ENCODE measurements at places on chromosomes 1 and 21.

GRCh38 chr1:88311907-88312306 is 372.2 kb upstream of the PKN2 start:
- DNase-seq: no peak

GRCh38 chr21:40658311-40658710 is 188.6 kb downstream of the DSCAM start:
- no peak for DNase-seq

DNA sequence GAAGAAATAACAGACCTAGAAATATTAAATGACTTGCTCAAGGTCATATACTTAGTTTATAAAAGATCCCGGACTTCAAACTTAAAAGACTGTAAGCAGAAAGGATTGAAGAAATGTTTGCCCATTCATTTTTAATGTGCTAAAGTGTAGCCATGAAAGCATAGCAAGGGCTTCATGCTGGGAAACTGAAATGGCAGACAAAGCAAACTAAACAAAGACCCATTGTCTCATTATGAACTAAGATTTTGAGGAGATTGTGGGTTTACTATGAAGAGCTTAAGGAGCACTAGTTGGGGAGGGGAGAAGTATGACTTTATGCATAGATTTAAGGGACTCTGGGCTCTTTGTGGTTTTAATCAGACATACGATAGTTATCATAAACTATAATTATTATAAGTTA is 26.3 kb downstream of the ADAMTS1 start:
- no peak for DNase-seq

GRCh38 chr1:229803626-229804217 is 177.7 kb downstream of the URB2 start:
- DNase-seq: no peak

GRCh38 chr1:84301785-84302385 is 377 bp downstream of the SAMD13 start:
- peak; percentile 21 for DNase-seq

DNA sequence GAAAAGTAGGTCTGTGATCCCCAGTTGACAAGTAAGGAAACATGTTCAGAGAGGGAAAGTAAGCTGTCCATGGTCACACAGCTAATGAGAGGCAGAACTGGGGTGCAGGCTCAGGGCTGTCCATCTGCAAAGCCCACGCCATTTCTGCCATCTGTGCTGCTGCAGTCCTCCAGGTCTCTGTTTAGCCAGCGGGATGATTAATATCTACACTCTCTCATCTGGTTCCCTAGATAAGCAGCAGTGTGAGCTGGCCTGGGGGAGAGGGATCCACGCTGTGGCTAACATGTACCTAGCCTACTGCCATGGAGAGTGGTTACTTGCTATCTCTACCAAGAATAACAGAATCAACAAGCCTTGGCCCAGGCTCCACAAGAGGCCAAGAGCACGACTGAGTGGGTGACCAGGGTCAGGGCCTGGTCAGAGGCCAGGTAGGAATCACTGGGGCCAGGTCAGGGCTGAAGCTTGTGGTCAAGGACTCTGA is 75.2 kb downstream of the TRABD2B start:
- DNase-seq: no peak

GRCh38 chr1:41758904-41759548 is 159.7 kb downstream of the HIVEP3 start:
- DNase-seq: no peak

DNA sequence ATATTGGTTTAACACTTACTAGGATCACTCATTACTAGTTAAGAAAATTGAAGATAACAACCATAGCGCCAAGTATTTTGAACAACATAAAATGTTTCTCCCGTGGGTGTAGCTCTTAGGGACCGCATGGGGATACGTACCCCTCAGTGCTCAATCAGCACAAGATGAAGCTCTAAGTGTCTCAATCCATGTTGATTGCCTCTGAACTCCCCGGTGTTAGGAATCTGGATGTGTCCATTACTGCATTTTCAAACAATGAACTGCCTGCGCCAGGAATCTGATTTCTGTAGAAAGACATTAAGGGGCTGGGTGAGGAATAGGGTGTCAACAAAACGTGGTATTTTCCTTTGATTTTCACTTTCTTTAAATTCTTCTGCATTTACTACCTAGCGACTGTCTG is 100.2 kb downstream of the LMO4 start:
- no peak for DNase-seq

DNA sequence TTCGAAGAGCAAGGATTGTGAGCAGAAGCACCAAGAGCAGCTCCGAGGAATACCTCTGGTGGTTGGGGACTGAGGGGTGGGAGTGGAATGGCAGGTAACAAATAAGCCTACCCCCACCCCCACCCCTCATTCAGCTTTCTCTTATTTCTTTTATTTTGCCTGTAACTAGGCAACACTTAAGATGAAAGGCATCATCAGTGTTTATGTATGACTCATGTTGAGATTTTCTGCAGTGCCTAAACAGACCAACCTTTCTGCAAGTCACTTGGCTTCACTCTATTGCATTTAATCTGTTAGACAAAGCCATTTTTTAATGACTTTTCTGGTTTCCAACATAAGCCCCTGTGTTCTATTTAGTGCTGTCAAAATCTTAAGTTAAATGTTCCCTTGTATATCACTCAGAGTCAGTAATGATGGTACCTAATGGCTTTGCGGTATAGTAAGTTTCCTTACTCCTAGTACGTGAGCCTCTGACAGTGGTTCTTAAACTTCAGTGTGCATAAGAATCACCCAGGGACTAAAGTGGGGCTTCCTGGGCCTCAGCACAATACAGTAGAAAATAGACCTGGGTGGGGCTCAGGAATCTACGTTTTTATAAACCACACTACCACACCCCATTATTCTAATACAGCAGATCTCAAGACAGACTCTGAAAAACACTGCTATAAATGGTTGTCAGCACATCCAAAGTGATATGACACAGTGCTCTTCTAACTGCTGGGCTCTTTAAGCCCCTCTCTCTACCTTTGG is 19.9 kb downstream of the CASQ2 start:
- DNase-seq: no peak

DNA sequence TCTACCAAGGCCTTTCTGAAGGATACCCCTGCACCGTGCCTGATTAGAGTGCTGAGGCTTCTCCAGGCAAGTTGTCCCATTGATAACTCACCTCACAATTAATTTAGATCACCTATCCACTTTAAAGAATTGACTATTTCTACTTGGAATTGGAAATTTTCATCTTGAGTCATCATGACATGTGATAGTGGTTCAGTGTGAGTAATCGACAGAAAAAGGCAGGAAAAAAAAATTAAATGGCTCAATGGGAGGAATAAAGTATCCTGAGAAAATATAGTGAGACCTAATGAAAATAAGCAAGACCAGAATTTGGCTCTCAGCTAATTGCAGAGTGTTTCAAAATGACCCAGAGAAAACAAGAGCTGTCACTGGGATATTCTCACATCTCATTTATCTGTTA is 222.4 kb upstream of the C8B start:
- DNase-seq: no peak

- DNase-seq: no peak
These were observed 504.4 kb upstream of the PLXNA2 start for GRCh38 chr1:208748387-208749165.

GRCh38 chr1:16340673-16341072 is 11.6 kb downstream of the FBXO42 start:
- DNase-seq: no peak

DNA sequence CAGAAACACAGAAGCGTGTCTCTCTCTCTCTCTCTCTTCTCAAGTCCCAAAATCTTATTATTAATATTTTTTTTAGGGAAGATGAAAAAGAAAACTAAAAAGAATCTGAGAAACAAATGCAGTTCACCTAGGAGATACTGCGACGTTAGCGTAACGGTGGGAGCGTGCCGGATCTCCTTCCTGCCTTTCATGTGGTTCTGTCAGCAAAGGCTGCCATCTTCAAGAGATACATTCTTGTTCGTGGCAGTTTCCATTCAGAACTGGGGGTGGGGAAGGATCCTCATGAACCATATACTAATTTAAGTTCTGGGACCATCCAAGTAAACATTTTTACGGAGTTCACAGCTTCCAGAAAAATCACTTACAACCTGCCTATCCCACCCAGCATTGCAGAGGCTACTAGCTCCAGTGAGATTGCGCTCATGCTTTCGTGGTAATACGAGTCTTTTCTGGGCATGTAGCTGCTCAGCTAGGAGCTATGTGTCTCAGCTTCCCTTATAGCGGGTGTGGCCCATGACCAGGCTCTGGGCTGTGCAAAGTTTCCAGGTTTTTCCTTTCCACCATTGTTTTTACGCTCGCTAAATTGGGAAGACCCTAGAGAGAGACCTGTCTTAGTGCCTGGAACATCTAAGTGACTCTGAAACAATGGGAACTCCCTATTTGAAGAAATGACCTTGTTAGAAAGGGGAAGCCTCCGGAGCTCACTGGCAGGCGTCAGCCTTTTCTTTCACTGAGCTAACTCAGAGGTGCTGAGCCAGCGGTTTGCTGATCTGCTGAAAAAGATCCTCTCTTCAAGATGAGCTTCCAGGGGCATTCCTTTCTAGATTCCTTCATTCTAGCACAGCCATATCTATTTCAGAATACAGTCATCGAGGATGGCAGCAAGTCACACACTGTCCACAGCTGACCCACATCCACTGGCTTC is 17.3 kb downstream of the SLAMF1 start:
- peak; percentile 97 for DNase-seq

DNA sequence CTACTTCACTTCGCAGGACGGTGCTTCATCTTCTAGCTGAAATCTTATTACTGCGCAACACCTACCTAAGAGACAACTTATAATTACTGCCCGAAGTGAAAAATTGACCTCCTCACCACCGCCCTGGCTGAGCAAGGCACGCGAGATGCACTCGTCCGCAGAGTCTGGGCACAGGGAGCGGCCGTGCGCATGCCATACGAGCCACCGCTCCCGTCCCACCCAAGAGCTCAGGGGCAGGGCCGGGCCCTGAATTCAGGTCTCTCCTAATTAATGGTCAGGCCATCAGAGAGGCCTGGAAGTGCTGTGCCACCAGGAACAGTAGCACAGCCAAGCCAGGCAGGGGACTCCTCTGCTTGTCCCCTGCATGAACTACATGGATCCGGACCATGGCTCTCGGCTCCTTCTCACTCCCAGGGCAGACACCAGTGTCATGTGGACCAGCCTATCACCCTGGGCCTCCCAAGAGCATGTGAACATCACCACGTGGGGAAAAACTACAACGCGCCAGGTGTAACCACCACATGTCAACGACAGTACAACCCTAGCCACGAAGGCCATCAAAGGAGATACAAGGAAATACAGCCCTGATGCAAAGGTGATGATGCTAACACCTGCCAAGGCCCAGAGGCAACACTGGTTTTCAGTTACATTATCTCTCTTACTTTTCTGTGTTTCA is 11.5 kb downstream of the RIPK4 start:
- no peak for DNase-seq

DNA sequence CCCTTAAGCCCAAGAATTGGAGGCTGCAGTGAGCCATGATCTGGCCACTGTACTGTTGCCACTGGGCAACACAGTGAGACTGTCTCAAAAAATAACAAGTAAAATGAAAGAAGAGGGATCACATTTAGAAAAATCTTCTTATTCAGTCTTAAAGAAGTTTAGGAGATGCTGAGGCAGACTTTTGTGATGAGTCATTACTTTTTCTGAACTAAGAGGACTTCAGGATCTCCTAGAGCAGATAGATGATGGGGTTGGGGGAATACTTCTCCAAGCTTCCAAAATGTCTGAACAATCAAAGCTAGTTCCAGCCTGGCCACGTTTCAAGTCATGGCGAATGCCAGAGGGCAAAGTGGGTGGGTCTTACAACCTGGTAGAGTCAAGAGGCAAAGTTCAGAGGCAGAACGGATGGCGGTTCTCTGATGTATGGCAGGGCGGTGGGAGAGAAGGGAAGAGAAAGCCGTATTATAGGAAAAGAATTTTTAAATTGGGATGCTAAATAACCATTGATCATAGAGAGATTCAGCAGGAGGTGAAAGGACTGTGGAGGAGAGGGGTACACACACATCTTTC is 2.1 kb upstream of the CIART start:
- DNase-seq: no peak

DNA sequence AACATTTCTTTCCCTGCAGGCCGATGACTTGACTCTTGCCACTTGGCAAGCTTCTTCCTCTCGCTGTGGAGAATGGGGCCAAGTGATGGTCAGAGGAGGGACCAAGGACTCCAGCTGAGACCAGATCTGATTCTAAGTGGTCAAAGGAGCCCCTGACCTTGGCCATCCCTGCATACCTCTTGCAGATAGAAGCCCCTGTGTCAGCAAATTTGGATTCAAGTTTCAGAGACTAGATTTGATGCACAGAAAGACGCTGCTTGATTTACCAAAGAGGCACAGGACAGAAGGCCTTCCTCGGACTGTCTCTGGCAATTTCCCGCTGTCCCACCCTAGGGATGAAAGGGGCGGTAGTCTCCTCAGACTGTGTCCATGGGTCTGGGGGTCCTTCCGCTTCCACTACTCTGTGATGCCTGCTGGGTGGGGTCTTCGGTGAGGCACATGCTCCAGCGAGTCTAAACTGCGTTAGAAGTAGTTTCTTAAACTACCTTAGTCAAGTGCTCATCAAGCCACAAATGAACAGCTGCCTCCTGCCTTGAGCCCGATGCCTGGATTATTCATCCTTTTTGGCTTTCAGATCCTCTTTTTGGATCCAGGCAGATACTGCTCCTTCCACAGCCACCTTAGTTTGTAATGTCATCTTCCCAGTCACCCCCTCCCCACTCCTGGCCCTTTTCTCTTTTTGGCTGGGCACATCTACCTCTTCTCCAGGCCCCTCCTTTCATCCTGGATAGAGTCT is 31.8 kb upstream of the RBM15 start:
- DNase-seq: no peak

GRCh38 chr1:27332536-27333281 is 9.1 kb upstream of the SYTL1 start:
- peak; percentile 45 for DNase-seq

DNA sequence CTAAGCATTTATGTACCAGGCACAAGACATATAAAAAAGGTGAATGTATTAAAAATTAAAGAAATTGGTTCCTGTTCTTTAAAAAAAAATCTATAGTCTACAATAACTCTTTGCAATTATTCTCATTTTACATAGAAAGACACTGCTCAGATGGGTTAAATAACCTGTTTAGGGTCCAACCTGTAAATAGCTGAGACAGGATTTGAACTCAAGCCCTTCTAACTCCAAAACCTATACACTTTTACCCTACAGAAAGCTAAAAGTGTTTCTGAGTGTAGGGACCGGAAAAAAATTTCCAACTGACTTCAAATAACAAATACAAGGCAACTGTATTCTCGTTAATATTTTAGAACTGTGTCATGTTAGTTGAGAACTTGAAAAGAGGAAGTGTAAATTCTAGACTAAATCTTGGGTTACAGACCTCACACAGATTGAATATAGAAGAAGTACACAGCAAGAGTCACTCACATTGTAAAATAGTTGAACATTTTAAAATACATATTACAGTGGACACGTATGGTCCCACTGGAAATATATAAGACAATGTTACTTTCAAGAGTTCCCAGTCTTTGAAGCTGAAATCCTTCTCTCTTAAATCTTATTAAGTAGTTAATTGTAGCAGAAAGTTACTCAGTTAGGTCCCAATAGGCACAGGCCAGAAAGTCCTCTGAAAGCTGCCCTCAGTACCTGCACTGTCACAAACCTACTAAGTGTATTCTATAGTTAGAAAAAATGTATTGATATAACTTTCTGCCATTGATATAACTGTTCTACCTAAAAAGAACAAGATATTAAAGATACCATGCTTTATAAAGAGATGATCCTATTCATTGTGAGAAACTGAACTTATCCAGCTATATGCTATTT is 7.3 kb downstream of the EDEM3 start:
- DNase-seq: no peak

Measured in thymus (tissue), 14 donors.